Activated T-cell treated with anti-CD3 and anti-CD28 coated beads for 48 hours (primary cell): ENCODE measurements at places on chromosomes 16 and 17.

DNA sequence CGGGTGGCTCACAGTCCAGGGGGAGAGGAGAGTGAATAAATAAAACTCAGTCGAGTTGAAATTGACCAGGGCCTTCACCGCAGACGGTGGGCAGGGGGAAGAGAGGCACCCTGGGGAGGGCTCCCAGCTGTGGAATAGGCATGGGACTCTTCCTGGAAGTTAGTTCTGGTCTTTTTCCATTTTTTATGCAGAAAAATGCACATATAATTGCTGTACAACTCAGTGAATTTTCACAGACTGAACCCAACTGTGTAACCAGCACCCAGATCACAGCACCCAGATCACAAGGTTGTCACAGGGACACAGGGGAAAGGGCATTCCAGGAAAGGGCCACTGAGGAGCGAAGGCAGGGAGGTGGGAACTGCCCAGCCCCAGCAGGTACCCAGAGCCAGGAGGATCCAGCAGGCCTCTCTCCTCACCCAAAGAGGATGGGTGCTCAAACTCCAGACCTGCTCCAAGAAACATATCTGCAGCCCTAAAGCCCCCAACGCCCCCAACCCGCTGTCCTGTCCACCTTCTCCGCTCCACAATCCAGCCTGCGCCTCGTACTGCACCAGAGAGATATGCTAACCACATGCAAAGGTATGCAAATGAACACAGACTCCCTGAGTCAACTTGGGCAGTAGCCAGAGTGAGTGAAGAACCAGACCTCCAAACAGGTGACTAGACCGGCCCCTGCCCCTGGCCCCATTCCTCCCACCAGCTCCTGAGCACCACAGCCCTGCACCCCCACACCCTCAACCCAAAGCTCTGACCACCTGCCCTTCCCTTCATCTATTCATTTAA, 29.1 kb upstream of the EIF1 start:
- DNase-seq = no peak

GRCh38 chr17:7293816-7294613, 424 bp downstream of the YBX2 start:
- no peak for DNase-seq

- DNase-seq = no peak
Observed at GRCh38 chr17:73594025-73594424, 50.2 kb downstream of the SDK2 start.

DNA sequence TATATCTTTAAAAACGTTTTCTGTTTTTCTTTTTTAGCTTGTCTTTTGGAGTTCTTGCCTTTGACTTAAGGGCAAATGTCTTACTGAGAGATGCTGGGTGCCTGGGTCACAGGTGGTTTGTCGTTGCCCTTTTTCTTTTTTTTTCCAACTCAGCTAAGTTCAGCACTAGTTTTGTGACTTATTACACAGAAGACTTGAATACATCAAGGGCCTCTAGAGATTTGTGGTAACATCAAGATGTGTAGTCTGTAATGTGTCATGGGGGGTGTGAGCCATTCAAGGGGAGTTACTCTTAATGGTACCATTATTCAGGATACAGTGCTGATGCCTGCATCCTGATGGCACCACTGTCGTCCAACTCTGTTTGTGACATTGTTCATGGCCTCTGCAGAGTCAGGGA, 95.1 kb downstream of the PRKCA start:
- DNase-seq = no peak

DNA sequence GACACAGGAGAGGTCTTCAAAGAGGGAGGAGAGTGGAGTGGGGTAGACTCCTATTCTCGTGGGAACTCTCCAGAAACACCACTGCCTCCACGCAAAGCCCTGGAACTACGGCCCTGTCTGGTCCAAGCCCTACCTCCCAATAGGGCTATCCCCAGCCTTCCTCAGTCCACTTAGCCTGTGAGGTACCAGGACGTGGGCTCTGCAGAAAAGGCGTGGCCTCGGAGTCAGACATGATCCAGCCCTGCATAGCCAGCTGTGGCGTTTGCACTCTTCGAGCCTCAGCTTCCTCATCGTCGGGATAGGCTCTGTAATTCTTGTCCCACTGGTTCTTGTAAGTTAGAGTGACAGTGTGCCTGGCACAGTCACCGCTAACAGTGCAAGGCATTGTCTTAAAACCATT, 13.8 kb downstream of the ENDOV start:
- no peak for DNase-seq

- no peak for DNase-seq
Observed at GRCh38 chr16:58661199-58661830, 23.3 kb downstream of the SLC38A7 start.
